Activated CD4-positive, alpha-beta T cell treated with anti-CD3 and anti-CD28 coated beads, Interleukin-2, amount 50 U/mL, for 1 hour (primary cell): ENCODE measurements at places on chromosomes 2 and 18.

DNA sequence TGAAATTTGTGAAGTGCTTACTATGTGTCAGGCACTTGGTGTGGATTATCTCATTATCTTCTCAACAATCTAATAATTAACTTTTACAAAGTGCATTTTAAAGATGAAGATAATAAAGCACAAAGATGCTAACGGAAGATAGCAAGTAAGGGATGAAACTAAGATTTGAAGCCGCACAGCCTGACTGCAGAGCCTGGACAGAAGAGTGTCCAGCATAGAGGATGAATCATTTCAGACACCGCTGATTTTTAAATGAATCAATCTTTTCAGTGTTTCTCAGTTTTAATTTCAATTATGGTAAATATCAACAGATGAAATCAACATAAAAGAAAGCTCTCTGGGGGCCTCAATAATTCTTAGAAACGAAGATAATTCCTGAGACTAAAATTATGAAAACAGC is 24.5 kb upstream of the STAM2 start:
- no peak for DNase-seq

- DNase-seq: no peak
These were observed 23.1 kb upstream of the SLC39A10 start for GRCh38 chr2:195633974-195634373.

GRCh38 chr18:11676867-11677266 is 12.2 kb upstream of the GNAL start:
- DNase-seq: no peak

DNA sequence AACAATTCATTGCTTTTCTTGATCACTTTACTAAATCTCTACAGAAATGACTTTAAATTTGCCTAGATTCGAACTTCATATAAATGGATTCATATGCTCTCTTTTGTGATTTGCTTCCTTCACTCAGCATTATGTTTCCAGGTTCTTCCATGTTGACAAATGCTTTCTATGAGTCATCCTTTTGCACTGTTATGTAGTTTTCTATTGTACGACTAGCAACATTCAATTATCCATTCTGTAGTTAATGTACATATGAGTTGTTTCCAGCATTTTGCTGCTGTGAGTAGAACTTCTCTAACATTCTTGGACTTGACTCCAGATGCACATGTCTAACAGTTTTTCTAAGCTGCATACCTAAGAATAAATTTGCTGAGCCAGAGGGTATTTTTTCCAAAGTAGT is 66.5 kb upstream of the NEUROD1 start:
- no peak for DNase-seq

DNA sequence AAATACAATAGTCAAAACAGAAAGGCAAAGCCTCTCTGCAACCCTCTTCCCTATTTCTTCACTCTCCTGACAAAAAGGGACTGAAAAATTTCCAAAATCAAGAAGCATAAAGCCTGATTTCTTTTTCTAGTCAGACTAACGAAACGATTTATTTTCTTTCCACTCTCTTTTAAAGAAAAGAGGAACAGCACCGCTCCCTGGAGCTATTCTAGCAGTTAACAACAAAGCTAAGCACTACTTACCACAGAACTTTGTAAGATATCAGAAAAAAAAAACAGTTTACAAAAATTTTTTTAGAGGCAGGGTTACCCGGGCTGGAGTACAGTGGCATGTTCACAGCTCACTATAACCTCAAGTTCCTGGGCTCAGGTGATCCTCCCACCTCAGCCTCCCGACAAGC is 14.4 kb upstream of the FHL2 start:
- no peak for DNase-seq
